ENCODE measurements at places on chromosomes 7 and 10. TPM values are rescaled to one million over a fixed set of nuclear protein-coding genes. Genes with fewer than 3 reads are reported as not detected.
A peak's percentile ranks its signal among the peaks of the same experiment; 100 is the strongest.

DNA sequence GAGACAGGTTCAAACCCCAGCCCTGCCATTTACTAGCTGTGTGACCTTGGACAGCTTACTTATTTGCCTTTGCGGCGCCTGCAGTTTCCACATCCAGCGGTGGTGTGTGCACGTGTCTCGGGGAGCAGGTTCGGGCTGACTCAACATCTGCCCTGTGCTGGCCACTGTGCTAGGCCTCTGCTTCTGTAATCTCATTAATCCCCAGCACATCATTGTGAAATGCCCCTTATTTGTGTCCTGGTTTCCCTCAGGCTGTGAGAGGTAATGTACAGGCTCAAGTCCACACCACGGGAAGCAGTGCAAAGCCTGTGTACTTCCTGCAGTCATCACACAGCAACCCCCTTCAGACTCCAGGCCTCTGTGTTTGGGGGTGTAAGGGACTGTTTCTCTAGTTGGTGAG lies 285.7 kb downstream of the RPS24 start:
- no peak for DNase-seq

GRCh38 chr7:123769371-123769770 lies 20.6 kb upstream of the WASL start:
- DNase-seq, result no peak

DNA sequence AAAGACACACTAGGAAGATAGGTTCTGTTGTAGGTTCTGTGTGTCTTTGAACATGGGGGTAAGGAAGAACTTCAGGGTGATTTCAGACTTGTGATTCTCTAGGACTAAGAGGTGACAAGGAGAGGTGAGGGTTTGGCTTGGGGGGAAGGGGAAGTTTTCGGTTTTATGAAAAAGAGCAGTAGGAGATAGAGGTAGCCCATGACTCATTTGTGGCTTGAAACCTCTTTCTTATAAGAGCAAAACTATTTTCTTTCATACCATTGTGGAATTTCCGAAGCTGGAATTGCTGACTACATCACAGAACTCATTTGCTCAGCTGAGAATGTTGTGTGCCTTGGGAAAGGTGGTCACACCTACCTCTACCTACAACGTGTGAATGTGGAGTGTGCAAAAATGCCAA lies 39.6 kb upstream of the IKZF1 start:
- no peak for DNase-seq

- peak; percentile 53 for DNase-seq
These were observed 63.7 kb upstream of the WAPL start for GRCh38 chr10:86585037-86585929.

FGFR2 gene
- 34.2 TPM for total RNA-seq

ANXA8 gene
- total RNA-seq, result not detected
